Epithelial cell of alveolus of lung (primary cell): ENCODE measurements at places on chromosomes 1 and 21. TPM values are rescaled to one million over a fixed set of nuclear protein-coding genes. Genes with fewer than 3 reads are reported as not detected.

The KRTAP13-2 gene
- not detected in 2 replicates for total RNA-seq

The TRAF3IP3 gene
- 0.26 TPM in 1 of 2 replicates, not detected in the other for total RNA-seq

The SYT11 gene
- total RNA-seq = 30.6 and 31.3 TPM in 2 replicates

The ASCL5 gene
- not detected in 2 replicates for total RNA-seq

The COL11A1 gene
- total RNA-seq = 3.3 and 8.0 TPM in 2 replicates
